Stimulated activated CD8-positive, alpha-beta memory T cell treated with anti-CD3 and anti-CD28 coated beads, Interleukin-15, amount 100 ng/mL, for 24 hours (primary cell): ENCODE measurements at places on chromosomes 6 and 20.

- DNase-seq = no peak
These were observed 94.4 kb downstream of the MDGA1 start for GRCh38 chr6:37603284-37603683.

DNA sequence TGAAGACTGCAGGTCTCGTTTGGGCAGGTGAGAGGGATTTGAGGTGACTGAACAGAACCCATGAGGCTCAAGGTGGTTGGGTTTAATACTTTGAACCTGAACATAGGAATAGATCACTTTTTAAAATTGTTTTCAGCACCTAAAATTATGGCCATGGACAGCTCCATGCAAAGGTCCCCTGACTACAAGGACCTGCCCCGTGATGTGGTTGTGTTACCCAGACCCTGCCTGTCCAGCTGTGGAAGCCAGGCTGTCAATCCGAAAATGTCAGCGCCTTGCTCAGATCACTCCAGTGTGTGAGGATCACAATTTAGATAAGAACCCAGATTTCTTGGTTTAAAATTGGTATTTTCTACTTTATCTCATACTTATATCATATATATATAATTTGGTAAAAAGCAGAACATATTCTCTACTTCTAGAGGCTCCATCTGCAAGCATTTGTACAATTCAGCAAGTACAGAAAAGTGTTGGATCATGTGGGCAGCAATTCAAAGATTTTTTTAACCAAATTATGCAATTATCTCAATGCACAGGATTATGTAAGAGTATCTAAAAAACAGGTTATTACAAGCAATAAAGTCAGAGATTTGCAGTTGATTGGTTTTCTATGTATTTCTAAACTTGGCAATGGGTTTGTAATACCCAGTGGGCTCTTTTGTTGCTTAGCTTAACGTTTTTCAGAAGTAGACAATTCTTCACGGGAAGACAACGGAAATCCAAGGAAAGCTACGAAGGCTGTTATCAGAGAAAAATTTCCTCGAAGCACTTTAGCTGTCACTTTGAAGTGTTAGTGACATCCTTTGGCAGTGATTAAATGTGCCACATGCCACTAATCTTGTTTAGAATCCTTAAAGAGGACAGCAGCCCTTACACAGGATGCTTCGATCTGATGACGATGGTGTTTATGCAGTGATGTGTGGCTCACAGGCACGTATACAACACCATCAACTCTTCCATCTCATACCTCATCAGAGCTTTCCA is 24.1 kb upstream of the RPS6KA2 start:
- DNase-seq = no peak

DNA sequence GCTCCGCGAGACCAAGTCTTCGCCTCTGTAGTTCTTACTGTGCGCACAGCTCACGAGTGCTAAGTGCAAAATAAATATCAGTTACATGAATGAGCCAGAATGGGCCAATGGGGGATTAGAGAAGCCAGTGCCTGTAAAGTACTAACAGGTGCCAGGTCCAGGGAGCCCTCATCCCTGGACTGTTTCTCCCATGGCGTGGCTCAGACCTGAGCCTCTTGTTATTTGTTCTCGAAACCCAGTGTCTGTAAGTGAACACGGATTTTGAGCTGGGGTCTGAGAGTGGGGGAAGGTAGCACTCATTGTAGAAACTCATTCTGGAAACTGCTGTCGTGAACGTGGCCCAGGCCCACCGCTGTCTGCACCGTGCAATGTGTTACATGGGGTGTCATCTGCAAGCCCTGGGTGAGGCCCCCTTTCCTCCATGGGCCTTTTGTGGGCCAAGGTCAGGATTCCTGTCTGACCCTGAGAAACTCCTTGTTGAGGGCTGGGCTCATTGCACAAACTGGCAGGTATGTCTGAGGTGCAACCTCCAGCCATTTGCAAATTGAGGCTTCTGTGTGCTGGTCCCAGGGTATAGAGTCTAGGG is 154.7 kb downstream of the SYCP2 start:
- no peak for DNase-seq

DNA sequence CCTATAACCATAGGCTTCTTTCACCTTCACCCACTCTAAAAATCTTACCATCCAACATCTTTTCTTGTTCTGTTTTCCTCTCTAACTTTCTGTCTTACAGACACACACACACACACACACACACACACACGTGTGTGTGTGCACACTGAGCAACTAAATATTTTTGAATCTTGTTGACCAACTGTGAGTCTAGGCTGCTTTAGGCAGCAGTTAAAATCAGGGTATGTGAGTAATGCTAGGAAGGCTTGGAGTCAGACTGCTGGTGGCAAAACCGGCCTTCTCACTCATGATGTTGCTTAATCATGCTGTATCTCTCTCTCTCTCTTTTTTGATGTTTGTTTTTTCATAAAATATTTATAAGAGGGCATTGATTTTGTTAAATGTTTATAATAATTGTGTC is 103.1 kb upstream of the TBX18 start:
- DNase-seq = no peak

DNA sequence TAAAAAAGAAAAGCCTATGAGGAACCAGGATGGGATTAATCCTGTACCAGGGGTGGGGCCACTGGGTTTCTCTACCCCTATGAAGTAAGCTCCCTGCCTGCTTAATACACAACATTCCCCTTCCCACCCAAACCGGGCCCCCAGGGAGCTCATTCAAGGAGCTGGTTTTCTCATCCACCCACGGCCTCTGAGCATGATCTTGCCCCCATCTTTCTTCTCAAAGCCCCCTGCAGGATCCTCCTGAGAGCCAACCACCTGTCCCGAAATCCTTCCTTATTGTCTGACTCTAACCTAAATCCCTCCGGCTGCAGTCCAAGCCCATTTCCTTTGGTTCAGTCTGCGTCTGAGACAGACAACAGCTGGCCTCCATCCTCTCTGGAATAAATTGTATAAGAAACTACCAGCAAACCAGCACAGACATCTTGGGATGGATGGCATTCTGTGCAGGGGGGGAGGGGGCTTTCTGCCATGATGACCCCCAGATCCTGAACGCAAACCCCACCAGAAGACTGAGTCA is 21.0 kb downstream of the KCNK5 start:
- no peak for DNase-seq

- no peak for DNase-seq
These were observed 278.2 kb downstream of the CLIC5 start for GRCh38 chr6:45737331-45738056.
